ENCODE measurements at places on chromosomes 4 and X.

DNA sequence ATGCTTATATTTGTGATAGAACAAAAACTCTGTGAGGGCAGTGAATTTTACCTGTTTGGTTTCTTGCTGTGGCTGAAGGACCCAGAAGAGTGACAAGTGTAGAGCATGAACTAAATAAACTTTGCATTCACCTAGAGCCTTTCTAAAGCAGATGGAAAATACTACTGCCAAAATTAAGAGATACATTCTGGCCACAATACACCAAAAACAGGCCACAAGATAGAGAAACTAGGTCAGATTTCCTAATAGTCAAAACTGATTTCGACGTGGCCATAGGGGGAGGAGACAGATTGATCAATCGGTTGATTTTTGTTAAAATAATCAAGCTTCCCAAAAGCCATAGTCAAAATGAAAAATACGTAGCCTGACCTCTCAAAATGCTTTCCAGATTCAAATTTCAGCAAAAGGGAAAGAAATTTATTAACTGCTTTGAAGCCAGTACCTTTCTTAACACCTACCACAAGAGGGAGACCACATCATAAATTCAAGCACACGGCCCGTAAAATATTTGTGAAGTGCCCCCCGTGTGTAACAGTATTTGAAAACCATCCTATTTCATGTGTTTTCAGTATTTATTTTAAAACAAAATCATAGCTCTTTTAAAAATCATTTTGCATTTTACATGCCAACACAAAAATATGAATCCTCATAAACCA, 132.4 kb downstream of the CORIN start:
- no peaks in the 10 kb centered on the region for H3K4me1 ChIP-seq
- H3K4me3 ChIP-seq, result no peak overlapping the region
- H3K27me3 ChIP-seq, result no peaks in the 10 kb centered on the region
- H3K27ac ChIP-seq, result no peak overlapping the region
- no peaks in the 10 kb centered on the region for H3K36me3 ChIP-seq

DNA sequence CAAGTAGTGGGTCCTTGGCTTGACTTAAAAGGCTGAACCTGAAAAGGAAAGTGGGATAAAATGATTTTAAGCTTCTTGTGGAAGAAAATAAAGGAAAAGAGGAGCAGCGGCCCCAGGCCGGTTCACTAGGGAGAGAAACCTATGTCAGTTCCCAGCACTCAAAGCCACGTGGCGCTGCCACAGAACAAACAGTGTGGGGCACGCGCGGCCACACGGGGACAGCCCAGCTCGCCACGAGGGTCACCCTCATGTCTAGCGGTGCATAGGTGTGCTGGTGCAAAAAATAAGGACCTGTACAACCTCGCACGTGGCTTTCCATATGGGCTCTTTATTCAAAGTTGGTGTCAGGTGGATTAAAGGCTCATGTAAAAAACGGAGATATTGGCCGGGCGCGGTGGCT, 17.1 kb downstream of the MSANTD1 start:
- no peaks in the 10 kb centered on the region for H3K27me3 ChIP-seq
- H3K27ac ChIP-seq, result no peak overlapping the region
- H3K4me3 ChIP-seq, result no peak overlapping the region
- H3K36me3 ChIP-seq, result no peaks in the 10 kb centered on the region

GRCh38 chr4:7652451-7652881, 217.7 kb upstream of the PSAPL1 start:
- H3K4me3 ChIP-seq, result no peak overlapping the region
- no peak for DNase-seq
- peaks cover 43% of the 10 kb centered on the region for H3K4me1 ChIP-seq
- H3K27ac ChIP-seq, result no peak overlapping the region
- no peaks in the 10 kb centered on the region for H3K27me3 ChIP-seq

DNA sequence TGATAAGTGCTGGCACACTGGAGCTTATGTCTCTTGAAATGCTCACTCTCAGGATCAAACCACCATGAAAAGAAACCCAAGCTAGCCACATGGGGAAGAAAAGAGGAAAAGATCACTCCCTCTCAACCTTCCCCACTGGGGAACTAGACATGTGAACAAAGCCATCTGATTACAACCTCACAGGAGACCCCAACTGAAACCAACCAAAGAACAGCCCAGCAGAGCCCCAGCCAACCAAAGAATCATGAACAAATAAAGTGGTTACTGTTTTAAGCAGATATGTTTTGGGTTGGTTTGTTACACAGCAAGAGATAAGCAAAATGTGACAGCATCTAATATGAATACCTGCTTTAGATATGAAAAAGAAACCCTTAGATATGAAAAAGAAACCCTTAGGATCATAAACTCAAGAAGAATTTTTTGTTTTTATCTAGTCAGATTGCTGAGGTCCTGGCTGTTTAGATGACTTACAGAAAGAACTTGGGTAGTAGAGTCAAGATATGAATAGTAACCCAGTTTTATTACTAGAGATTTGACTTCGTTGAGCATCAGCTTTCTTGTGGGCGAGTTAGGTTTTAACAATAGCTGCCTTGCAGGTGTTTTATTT, 23.7 kb upstream of the TLR7 start:
- H3K27ac ChIP-seq, result no peak overlapping the region
- H3K36me3 ChIP-seq, result no peaks in the 10 kb centered on the region
- H3K4me1 ChIP-seq, result no peaks in the 10 kb centered on the region
- no peak for DNase-seq
- H3K27me3 ChIP-seq, result no peaks in the 10 kb centered on the region

DNA sequence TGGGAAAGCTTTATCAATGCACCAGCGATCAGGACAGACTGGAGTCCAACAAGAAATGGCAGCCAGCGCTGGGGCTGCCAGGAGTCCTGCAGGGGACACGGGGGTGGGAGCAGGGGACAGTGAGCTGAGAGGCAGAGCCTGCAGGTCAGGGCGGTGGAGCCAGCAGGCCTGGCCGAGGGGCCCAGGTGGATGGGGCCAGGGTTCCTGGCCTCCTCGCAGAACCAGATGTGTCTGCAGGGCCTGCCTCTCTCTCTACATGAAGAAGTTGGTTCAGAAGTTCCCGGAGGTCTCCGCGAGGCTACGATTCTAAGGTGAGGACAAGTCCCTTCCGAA, 63.6 kb downstream of the CPZ start:
- no peak for DNase-seq
- H3K4me3 ChIP-seq, result no peak overlapping the region
- no peak overlapping the region for H3K27ac ChIP-seq
- no peaks in the 10 kb centered on the region for H3K4me1 ChIP-seq

GRCh38 chrX:152157042-152157441, 18.7 kb upstream of the MAGEA10 start:
- H3K36me3 ChIP-seq, result no peaks in the 10 kb centered on the region
- H3K4me1 ChIP-seq, result no peaks in the 10 kb centered on the region
- H3K4me3 ChIP-seq, result no peak overlapping the region
- no peak overlapping the region for H3K27ac ChIP-seq
- no peaks in the 10 kb centered on the region for H3K27me3 ChIP-seq
- no peak for DNase-seq

DNA sequence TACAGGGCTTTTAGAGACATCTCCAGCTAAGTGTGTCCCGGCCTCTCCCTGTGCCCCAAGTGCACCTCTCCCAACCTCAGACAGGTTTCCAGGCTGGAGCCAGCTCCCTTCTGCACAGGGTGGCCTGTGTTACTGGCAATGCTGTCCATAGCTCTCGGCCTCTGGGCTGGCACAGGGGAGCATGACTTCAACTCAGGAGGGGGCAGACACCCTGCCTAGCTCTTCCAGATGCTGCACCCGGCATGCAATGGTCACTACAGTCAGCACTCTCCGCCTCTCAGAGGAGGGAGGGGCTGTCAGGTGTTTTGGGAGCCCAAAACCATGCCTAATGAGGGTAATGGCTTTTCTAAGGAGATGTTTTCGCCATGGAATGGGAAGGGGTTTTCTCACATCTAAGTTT, 2.4 kb upstream of the IRAK1 start:
- DNase-seq, result no peak
- H3K27ac ChIP-seq, result no peak overlapping the region
- peaks cover 23% of the 10 kb centered on the region for H3K4me1 ChIP-seq
- peaks cover 11% of the 10 kb centered on the region for H3K36me3 ChIP-seq
- H3K27me3 ChIP-seq, result no peaks in the 10 kb centered on the region

GRCh38 chr4:76732246-76732645, 165.7 kb downstream of the SOWAHB start:
- H3K4me3 ChIP-seq, result no peak overlapping the region
- H3K27ac ChIP-seq, result no peak overlapping the region

DNA sequence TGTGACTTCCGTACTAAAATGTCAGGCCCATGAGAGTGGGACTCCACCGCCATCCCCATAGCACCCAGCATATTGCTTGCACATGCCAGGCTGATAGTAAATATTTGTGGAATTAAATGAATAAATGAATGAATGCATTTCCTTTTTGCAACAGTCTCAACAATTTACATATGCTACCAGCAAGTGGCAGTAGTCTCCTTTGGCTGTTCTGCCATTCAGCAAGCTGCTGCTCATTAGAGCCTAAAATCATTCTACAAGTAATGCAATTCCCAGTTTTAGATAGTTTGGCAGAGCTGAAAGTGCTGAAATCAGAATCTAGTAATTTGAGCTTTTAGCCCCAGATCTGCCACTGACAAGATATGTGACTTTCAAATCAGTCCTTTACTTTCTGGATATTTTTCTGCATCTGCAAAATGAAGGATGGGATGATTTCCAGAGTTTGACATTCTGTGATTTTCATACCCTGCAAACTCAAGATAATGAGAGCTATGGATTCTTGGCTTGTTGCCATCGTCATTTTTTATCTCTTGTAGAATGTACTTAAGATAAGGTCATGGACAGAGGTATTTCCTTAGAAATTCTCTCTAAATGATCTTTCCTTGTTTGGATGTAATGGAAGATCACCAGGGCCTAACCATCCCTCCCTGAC, 35.7 kb upstream of the INTS6L start:
- DNase-seq, result no peak
- H3K27ac ChIP-seq, result no peak overlapping the region
- no peaks in the 10 kb centered on the region for H3K4me1 ChIP-seq
- no peak overlapping the region for H3K4me3 ChIP-seq
- H3K36me3 ChIP-seq, result no peaks in the 10 kb centered on the region

GRCh38 chr4:105989485-105990242, 94.4 kb downstream of the NPNT start:
- H3K27ac ChIP-seq, result no peak overlapping the region
- DNase-seq, result no peak
- H3K36me3 ChIP-seq, result no peaks in the 10 kb centered on the region
- no peaks in the 10 kb centered on the region for H3K4me1 ChIP-seq

GRCh38 chr4:79626611-79627010, 218.6 kb upstream of the GK2 start:
- no peak overlapping the region for H3K4me3 ChIP-seq
- no peaks in the 10 kb centered on the region for H3K4me1 ChIP-seq
- H3K27me3 ChIP-seq, result no peaks in the 10 kb centered on the region
- no peak for DNase-seq
- no peaks in the 10 kb centered on the region for H3K36me3 ChIP-seq
- H3K27ac ChIP-seq, result no peak overlapping the region

All from trophoblast cell (in vitro differentiated cells and primary cell).